Peyer's patch (tissue), 4 donors: ENCODE measurements at places on chromosomes 7 and 10. TPM values are rescaled to one million over a fixed set of nuclear protein-coding genes. Genes with fewer than 3 reads are reported as not detected.

DNA sequence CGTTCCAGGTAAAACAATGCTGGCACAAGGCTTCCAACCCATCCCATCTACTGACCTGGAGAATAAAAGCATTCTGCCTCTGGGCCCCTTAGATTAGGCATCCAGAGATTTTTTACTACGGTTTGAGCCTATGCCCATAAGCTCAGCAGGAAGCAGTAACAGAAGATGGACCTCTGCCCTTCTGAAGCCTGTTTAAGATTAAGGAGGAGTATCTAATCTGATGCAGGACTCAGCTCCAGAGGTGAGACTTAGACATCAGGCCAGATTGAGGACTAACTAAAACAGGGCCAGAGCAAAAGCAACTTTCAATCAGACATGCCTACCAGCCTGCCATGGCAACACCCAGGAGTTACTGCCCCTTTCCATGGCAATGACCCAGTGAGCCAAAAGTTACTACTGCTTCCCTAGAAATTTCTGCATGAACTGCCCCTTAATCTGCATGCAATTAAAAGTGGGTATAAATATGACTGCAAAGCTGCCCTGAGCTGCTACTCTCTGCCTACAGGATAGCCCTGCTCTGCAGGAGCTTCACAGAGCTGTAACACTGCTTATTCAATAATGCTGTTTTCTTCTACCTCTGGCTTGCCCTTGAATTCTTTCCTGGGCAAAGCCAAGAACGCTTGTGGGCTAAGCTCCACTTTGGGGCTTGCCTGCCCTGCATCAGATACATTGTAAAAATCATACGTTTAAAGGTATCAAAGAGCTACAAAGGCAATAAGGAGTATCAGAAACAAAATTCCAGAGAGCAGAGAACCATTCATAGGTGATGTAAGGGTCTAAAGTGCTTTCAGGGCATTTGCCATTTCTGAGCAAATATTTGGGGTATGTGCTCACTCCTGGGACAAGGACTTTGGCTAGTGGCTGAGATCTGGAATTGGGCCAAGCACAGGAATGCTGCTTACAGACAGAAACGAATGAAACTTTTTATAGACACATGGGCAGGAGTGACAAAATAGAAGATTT, 25.0 kb upstream of the CNNM1 start:
- no peak for DNase-seq

DNA sequence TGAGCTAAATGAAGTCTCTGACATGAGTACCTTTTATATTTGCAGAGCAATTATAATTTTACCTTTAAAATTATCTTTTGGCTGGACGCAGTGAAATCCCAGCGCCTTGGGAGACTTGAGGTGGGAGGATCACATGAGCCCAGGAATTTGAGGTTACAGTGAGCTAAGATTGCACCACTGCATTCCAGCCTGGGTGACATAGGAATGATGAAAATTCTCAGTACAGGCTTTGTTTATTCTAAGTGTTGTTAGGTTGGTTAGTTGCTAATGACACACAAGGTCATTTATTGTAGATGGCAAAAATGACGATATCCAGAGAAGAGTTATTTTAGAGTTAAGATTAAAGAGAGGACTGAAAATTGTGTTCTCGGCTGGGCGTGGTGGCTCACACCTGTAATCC, 87.6 kb downstream of the XRCC2 start:
- no peak for DNase-seq

The HHEX gene
- total RNA-seq, result 3.9 TPM

DNA sequence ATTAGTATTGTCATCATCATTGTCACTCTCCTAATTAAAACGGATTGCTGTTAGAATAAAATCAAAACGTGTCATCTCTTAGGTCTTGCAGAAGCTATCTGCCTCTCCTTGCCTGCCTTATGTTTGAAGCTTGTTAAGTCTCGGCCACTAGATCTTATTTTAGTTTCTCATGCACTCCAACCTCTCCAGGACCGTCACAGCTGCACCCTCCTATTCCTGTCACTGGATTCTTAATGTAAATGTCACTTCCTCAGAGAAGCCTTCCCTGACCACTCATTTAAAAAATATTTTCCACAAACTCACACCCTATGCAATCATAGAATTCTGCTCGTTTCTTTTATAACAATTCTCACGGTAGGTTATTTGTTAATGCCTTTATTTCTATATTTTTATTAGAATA, 103.9 kb upstream of the DKK1 start:
- no peak for DNase-seq

DNA sequence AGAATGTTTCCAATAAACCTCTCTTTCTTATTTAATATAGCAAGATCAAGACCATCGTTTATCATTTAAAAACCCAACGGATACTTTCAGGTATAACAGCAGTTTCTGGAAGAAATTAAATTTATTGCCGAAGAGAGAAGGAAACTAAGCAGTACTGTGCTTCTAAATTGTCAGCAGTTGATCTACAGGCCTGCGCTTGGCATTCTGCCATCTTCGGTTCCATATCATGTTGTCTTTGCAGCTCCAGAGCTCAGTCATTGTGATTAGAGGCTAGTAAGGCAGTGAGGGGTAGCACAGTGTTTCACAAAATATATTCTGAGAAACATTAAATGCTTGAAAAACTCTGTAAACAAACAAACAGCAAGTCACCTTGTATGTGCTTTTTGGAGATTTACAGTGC, 301.3 kb downstream of the REEP3 start:
- no peak for DNase-seq

The NRP1 gene
- total RNA-seq, result 22.4 TPM

- DNase-seq, result no peak
Measured at GRCh38 chr7:30266686-30267085, 17.7 kb upstream of the ZNRF2 start.

DNA sequence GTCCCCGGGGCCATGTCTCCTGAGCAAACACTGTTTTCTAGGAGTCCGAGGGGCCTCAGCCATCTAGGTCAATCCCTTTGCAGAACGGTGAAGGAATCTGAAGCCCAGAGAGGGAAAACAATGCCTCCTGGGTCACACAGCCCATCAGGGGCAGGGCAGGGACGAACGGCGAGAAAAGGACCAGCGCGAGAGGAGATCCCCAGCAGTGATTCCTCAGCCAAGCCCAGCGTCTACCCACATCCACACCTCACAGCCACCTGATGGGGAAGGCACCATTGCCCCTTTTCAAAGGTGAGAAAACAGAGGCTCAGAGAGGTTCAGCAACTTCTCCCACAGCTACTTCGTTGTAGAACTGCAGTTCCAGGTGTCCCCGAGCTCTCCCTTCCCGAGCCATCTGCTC, 17.9 kb upstream of the PSMG3 start:
- DNase-seq, result peak; percentile 27

- DNase-seq, result no peak
Measured at GRCh38 chr7:147400925-147401324, 1189.6 kb upstream of the C7orf33 start.

DNA sequence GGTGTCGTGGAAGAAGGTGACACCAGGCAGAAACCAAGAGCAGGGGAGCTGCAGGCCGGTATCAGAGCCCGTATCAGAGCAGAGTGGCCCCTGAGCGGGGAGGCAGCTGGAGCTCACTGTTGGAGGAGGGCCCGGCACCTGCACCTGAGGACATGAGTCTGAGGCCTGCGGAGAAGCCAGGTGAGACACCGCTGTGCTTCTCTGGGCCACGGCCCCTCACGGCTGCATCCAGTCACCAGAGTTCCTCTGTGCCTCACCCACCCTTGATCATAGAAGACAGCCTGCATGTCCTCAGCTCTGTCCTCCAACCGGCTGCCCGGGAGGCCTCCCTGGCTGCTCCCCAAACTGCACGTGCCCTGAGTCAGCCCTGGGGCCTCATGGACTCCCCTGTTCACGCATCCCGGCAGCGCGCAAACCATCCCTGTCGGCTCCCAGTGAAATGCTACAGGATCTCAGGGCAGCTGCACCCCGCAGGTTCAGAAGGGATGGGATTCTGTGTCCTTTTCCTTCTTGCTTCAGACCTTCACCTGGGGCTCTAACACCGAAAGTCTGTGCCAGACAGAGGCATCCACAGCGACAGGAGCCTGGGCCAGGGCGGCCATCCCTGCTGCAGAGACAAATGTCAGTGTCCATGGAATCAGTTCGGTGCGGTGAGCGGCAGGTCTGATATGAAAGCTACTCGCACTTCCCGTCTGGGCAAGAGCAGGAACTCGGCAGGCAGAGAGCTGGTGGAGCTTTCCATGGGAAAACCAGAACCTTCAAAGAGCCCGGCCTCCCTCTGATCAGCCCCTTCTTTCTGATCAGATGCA, 111.9 kb upstream of the FAM20C start:
- no peak for DNase-seq

DNA sequence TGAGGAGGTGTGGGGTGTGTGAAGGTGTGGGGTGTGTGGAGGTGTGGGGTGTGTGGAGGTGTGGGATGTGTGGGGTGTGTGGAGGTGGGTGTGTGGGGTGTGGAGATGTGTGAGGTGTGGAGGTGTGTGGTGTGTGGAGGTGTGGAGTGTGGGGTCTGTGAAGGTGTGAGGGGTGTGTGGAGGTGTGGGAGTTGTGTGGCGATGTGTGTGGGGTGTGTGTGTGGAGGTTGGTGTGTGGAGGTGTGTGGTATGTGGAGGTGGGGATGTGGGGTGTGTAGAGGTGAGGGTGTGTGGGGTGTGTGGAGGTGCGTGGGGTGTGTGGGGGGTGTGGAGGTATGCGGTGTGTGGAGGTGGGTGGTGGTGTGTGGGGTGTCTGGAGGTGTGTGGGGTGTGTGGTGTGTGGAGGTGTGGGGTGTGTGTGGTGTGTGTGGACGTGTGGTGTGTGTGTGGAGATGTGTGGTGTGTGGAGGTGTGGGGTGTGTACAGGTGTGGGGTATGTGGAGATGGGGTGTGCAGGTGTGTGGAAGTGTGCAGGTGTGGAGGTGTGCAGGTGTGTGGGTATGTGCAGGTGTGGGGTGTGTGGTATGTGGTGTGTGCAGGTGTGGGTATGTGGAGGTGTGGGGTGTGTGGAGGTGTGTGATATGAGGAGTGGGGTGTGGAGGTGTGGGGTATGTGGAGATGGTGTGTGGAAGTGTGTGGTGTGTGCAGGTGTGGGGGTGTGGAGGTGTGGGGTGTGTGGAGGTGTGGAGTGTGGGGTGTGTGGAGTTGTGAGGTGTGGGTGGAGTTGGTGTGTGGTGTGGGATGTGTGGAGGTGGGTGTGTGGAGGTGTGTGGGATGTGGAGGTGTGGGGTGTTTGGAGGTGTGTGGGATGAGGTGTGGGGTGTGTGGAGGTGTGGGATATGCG, 34.5 kb downstream of the SPDYE17 start:
- DNase-seq, result no peak

DNA sequence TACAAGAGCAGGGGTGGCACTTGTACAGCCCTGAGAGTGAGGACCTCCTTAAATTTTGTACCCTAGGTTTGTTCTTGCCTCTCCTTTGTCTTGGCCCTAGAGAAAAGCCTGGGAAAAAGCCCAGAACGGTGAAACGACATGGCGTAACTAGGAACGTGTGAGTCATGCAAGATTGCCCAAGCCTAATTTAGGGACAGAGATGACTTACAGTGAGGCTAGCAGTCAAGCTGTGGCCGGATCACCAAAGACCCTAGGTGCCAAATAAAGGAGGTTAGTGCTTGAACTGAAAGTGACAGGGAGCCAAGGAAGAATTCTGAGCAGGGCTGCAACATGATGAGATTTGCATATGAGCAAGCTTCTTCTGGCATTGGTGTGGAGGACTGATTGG, 25.1 kb downstream of the TBXAS1 start:
- no peak for DNase-seq

DNA sequence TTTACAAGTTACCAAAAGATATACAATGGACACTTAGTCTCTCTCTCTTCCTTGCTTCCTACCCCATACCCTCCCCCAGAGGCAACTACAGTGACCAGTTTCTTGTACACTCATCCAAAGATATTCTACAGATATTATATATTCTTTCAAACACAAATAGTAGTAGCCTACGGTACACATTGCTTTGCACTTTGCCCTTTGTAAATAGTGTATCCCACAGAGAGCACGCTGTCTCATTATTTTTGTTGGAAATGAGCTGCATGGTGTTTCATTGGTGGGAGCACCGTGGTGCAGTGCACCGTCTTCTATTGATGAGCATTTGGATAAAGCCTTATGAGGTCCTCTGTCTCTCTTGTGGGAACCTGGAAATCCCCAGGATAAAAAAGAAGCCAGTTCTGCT, 24.2 kb downstream of the STRA8 start:
- DNase-seq, result no peak

The SH2D4B gene
- total RNA-seq, result not detected

GRCh38 chr7:156156734-156157408, 344.6 kb upstream of the SHH start:
- DNase-seq, result no peak

DNA sequence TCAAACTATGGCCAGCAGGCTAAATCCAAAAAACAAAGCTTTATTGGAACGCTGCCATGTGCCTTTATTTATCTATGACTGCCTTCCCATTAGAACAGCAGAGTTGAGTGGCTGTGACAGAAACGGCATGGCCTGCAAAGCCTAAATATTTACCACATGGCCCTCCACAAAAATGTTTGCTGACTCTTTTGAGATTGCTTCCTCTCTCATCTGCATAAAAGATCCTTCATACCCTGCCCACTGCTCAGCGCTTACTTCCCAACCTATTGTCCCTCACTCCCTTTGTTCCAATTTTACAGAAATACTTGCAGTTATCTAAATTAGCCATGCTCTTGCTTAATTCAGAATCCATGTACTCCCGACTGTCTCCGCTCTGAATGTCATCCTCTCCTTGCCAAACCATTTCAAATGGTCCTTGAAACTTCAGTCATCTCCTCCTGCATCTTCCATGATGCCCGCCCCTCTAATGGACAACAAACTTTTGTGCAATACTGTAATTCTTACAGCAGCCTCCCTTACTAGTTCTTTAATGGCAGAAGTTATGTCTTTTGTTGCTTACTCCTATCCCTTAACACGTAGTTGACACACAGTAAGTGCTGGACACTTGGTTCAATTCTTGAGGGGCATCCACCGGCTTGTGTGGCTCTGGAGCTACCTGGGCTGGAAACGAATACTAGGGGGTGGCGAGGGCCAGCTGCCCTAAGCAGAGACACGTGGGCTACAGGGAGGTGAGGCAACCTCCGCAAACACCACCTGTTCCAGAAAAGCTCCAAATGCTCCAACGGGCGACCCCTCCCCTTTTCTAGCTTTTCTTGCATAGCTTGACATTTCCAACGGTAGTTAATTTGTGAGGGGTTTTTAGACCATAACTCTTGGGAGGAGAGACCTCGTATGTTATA, 832 bp downstream of the XRCC2 start:
- DNase-seq, result no peak

DNA sequence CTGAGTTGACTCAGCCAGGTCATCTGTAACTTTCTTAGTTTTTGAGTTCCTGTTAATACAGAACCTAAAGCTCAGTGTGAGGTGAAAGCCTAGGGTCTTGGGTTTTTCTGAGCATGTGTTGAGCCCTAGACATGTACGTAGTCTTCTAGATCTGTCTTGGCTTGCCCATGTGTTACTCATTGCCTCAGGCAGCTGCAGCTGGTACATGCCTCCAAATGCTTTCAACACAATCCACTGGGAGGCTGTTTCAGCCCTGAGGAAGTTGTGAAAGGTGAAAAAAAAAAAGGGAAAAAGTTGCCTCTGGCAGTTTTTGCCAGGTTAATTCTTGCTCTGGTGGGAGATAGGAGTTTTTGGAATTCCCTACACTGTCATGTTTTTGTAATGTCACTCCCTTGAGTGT, 134.6 kb downstream of the RNF216 start:
- DNase-seq, result no peak

- DNase-seq, result no peak
Measured at GRCh38 chr7:80699045-80699638, 60.7 kb downstream of the CD36 start.
